Dorsolateral prefrontal cortex (tissue), 122 donors: ENCODE measurements at places on chromosomes 6 and 20.

DNA sequence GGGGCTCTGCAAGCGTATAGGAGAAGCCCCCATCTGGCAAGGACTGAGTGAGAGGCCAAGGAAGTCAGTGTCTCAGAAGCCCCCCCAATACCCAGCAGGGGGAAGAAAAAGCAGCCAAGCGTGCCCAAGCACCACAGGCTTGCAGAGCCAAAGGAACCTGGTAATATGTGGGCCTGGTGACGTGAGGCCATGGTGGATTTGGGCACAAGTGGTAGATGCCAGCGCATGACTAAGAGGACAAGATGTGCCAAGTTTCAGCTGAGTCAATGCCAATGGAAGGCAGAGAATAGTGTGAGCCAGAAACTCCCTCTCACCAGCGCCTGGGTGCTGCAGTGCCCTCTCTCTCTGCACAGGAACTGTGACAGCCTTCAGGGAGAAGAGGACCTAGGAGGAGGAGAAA, 110.0 kb downstream of the QRSL1 start:
- peak; percentile 33 for DNase-seq

GRCh38 chr6:157990321-157991066, 8.8 kb downstream of the SYNJ2 start:
- no peak for DNase-seq

GRCh38 chr6:91447530-91448254, 860.8 kb upstream of the MAP3K7 start:
- no peak for DNase-seq

- DNase-seq = no peak
Measured at GRCh38 chr6:111625099-111625416, 19.4 kb upstream of the TRAF3IP2 start.

- DNase-seq = no peak
Measured at GRCh38 chr6:24690593-24690992, 23.7 kb downstream of the ACOT13 start.

GRCh38 chr20:13486694-13487093, 152.0 kb downstream of the TASP1 start:
- DNase-seq = no peak

DNA sequence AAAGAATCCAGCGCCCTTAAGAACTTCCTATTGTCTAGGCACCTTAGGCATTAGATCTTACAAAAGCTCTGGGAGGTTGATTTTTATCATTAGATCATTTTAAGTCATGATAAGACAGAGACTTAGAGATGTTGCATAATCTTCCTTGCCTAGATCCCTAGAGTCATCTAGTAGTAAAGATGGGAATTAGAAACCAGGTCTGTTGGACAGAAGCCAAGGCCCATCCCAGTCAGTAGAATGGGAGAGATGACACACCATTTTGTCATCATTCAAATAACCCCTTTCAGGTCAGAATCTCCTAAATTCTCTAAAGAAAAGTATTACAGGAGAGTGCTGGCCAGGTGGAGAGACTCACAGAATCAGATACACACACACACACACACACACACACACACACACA, 579.1 kb downstream of the BMP2 start:
- no peak for DNase-seq

DNA sequence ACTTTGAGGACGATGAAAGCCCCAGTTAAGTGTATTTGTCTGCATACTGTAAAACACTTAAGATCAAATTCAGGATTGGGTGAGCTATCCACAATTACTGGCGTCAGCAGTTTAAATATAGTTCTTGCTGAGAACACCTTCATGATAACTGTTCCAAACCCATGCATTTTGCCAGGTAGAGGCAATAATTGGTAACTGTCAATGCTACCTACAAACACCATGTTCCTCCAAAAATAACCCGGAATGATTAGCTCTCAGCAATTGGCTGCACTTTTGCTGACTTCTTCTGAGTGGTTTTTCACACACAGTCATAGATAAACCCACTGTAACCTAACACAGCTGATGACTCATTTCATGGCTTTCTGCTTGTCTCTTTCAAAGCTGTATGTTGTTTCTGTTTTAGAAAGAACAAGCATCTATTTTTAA, 1358.6 kb upstream of the GJE1 start:
- DNase-seq = no peak

- no peak for DNase-seq
Measured at GRCh38 chr6:156694679-156695078, 82.5 kb upstream of the ARID1B start.

DNA sequence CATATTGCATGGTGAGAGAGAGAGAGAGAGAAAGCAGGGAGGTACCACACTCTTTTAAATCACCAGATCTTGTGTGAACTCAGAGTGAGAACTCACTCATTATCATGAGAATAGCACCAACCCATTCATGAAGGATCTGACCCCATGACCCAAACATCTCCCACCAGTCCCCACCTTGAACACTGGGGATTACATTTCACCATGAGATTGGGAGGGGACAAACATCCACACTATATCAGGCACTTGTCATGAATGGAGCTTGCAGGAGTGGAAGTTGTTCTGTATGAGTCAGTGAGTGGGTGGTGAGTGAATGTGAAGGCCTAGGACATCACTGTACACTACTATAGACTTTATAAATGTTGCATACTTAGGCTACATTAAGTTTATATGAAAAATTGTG, 47.7 kb upstream of the RNF182 start:
- no peak for DNase-seq

DNA sequence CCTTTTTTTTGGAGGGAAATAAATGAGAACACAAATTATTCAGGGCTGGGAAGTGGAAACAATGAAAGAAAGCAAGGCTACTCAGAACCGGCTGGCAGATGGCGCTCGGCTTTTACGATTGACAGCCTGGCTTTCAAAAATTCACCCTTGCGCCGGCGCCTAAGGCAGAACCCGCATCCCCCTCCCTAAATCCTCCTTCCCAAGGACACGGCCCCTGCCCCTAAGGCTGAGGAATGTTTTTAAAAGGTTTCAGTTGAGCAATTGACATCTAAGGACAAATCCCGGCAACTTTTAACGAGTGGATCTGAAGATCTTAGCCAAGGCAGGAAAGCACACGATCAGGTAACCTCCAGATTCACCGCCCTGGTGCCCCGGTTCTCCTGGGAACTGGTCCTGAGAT, 16.3 kb downstream of the GNAS start:
- DNase-seq = no peak

- DNase-seq = no peak
Measured at GRCh38 chr20:62938105-62938888, at the start of gene GID8. Gene GID8, plus strand, starts transcription at chr20:62938147. Its CDS starts 3,356 bp downstream, at chr20:62941503.

DNA sequence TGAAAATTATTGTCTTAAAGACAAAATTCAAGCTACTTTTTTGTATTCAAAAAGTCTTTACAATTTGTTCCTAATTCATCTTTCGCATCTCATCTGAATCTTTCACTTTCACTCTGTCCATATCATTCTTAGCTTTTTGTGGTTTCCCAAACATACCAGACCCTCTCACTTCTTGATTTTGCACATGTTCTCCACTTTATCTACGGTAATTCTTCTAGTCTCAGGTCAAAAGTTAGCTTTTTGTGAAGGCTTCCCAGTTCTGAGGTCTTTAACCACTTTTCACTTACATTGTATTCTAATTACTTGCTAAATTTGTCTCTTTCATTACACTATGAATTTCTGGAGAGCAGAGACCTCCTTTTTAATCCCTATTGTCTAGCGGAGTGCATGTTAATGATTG, 34.6 kb upstream of the EPHA7 start:
- DNase-seq = no peak

DNA sequence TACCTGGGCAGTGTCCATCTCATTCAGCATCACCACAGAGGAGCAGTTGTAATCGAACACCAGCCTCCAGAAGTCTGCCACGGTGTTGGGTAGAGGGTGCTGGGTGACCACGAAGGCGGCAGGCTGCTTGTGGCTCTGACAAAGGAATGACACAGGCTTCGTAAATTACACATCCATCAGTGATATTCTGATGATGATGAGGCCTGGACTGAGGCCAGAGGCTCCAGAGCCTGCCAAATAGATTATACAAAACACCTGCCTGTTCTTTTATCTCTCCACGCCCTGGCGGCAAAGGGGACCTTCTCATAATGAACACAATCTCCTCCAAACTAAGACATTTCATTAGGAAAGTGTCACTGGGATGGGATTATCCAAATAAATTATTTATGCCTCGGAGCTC, 480.2 kb upstream of the CHD6 start:
- no peak for DNase-seq

DNA sequence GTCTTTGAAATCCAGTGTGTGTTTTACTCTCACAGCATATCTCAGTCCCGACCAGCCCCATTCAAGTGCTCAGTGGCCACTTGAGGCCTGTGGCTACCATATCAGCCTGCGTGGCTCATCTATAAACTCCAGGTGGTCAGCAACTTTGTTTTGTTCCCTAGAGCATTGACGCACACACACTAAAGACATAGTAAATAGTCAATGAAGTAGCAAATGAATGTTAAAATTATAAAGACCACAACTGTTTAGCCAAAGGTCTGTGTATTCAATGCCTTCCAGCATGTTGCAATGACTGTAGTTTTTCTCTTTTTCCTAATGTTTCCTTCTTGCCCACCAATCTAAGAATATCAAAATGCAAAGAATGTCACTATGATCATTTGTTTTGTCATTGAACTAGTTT, 238.2 kb upstream of the ZNF217 start:
- no peak for DNase-seq

DNA sequence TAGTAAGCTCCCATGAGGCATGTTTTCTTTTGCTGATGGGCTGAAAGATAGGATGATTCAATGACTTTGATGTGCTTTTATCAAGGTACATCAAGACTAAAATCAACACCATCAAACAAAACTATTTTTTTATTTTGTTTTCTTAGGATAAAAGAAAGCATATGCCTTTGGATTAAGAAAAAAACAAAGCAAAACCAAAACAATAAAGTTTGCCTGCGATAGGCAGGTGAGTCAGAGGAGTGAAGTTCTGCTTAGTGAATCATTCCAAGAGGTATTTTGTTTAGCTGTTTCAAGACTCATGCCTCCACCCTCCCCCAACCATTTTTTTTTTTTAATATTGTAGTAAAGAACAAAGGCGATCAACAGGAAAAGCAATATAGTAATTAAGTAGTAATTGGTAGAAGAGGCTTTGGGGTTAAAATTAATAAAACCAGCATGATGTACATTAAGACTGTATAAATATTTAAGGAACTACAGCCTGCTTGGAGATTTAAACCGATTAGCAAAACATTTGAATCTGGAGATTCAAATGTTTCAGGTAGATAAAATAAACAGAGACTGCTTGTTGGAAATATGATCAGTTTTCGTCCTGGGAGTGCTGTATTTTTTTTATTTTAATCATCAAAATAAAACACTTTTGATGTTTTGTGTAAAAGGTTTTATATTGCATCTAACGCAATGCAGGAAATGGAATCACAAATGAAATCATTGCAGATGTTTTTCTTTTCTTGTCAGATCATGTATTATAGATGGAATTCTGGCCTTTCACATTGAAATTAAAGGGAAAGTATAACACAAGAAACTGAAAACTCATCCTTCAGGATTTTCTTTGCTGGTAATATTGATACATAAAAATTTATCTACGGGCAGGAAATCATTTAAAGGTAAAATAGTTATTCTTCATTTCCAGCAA, 482.3 kb upstream of the MANEA start:
- DNase-seq = no peak

GRCh38 chr6:83615025-83615999, 93.6 kb downstream of the SNAP91 start:
- DNase-seq = no peak

DNA sequence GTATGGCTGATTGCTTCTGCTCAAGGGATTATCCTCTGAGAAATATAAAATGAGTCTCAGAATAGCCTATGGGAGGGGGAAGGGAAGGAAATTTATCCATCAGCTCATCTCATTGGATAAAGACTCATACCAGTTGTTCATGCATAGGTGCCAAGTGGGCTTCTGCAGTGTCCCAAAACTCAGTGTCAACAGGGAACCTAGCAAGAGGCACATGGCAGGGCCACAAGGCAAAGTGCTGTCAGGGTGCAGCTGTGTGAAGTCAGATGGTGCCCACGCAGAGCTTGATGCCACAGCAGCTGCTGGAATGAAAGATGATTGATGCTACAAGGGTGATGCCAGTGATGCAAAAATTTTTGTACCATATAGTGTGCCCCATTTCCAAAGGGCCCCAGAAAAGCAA, 3.2 kb upstream of the CHD6 start:
- DNase-seq = no peak

GRCh38 chr20:1456300-1456699, 10.3 kb downstream of the NSFL1C start:
- DNase-seq = no peak

DNA sequence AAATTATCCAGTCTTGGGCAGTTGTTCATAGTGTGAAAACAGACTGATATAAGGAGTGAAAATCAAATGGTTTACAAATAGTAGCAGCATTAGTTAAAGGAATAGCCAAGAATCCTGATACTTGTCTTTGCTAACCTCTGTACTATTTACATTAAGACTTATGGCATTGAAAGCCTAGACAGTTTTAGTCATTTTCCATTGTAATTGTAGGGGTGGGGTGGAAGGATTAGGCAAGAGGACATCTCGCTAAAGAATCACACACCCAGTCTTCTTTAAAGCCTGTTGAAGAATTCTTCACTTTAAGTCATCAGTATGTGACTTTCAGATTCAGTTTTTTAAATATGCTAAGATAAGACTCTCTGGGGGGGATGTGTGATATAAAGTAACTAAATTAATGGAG, 207.5 kb upstream of the PHACTR1 start:
- DNase-seq = no peak

DNA sequence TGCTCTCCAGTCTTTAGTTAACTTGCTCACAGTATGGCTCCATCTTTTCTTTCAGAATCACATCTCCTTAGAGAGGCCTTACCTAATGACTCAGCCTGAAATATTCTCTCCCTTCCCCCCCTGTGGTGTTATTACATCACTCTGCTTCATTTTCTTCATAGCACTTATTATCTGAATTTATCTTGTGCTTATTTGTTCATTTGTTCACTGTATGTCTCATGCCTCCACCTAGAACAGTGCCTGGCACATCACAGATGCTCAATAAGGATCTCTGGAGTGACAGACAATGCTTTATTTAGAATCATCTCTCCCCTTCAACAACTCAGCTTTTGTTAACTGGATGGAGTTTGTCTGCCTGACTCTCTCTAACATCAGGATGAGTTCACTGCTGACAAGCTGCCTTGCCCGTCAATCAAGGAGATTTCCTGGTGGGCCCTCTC, 96.6 kb upstream of the MAN1A1 start:
- no peak for DNase-seq

GRCh38 chr6:43956478-43956877, 170.8 kb downstream of the MRPL14 start:
- DNase-seq = no peak

DNA sequence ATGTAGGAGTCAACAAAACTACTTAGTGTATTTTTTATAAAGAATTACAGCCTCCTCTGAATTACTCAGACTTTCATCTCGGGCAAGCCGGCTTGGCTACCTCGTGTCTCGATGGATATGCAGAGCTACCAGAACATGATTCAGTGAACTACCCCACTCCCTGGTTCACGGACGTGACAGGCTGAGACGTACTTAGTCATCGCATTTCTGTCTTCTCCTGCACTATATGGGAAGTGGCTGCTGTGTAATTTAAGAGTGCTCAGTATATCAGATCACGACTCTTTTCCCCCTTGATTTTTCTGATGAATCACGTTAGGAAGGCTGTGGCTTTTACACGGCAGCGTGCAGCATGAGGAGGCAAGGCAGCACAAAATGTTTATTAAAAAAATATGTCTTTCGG, 302.7 kb upstream of the ZFP64 start:
- no peak for DNase-seq

- DNase-seq = peak; percentile 73
Measured at GRCh38 chr6:33419580-33420490, at the start of gene SYNGAP1. Gene SYNGAP1, plus strand, starts transcription at chr6:33420065. Its CDS starts 200 bp downstream, at chr6:33420265.

GRCh38 chr20:50113420-50114224, 672 bp upstream of the UBE2V1 start:
- DNase-seq = no peak
